PC-3 (cell line): ENCODE measurements at places on chromosomes 2 and 18. TPM values are rescaled to one million over a fixed set of nuclear protein-coding genes. Genes with fewer than 3 reads are reported as not detected.

Gene CPLX4
- not detected in 2 replicates for total RNA-seq

Gene ACMSD
- not detected in 2 replicates for total RNA-seq

Gene STPG4
- 2.4 TPM in 1 of 2 replicates, not detected in the other for total RNA-seq

Gene SNTG2
- total RNA-seq = not detected in 2 replicates

Gene EVA1A
- total RNA-seq = 48.9 and 70.8 TPM in 2 replicates

Gene PRR30
- total RNA-seq = not detected in 2 replicates

Gene SPDYA
- total RNA-seq = 0.69 and 1.3 TPM in 2 replicates

Gene RND3
- total RNA-seq = 145 and 201 TPM in 2 replicates

Gene TUBB8B
- not detected in 2 replicates for total RNA-seq

Gene AQP12A
- total RNA-seq = not detected in 2 replicates
